Kidney glomerular epithelial cell (primary cell): ENCODE measurements at places on chromosomes 13 and 19.
A peak's percentile ranks its signal among the peaks of the same experiment; 100 is the strongest.

DNA sequence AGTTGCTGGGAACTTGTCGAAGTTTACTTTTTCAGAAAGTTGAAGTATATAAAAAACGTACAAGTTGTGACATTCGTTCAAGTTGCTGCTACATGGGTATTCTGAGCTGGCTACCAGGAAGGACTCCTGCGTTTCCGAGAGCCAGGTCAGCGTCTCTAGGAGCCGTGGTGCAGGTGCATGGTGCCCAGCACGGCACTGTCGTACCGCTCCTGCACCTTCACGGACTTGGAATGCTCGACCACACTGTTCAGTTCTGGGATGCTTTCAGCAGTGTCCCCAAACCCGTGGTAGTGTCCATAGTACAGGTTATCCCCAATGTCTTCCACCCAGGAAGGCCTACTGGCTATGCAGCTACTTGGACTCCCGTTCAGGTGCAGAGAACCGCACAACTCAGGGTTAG lies 35.4 kb downstream of the ANKRD10 start:
- DNase-seq, result no peak

GRCh38 chr13:49858178-49858856 lies 65.8 kb upstream of the KPNA3 start:
- peak; percentile 85 for DNase-seq

DNA sequence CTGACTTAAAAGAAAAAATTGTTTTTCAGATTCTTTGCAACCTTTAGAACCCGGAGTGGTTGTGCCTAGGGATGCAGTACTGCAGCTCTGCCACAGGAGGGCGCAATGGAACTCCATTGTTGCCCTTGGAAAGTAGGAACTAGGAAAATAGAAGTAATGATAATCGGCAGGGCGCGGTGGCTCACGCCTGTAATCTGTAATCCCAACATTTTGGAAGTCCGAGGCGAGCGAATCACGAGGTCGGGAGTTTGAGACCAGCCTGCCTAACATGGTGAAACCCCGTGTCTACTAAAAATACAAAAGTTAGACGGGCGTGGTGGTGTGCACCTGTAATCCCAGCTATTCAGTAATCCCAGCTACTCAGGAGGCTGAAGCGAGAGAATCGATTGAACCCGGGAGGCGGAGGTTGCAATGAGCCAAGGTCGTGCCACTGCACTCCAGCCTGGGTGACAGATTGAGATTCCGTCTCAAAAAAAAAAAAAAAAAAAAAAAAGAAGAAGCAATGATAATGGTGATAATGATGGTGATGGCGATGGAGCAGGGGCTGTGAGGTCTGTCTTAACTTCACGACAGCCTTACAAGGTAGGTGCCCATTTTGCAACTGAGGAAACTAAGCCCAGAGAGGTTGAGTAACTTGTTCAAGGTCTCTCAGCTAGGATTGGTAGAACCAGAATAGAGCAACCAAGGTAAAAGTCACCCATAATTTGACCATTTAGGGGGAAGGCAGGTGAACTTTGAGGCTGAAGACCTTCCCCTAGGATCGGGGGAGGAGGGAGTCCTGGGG lies 5.5 kb upstream of the ADAMTS10 start:
- DNase-seq, result no peak

- DNase-seq, result no peak
Observed at GRCh38 chr13:37701306-37701705, 102.7 kb upstream of the POSTN start.

- no peak for DNase-seq
Observed at GRCh38 chr19:28605501-28606268, 607.3 kb downstream of the UQCRFS1 start.

- DNase-seq, result no peak
Observed at GRCh38 chr13:59445812-59446211, 717.9 kb downstream of the DIAPH3 start.
